Stimulated activated CD8-positive, alpha-beta memory T cell treated with anti-CD3 and anti-CD28 coated beads, Interleukin-4, amount 100 ng/mL, for 1 hour (primary cell): ENCODE measurements at places on chromosomes 3 and 15.

GRCh38 chr3:196321162-196321561 is 3.1 kb upstream of the DYNLT2B start:
- DNase-seq = no peak

DNA sequence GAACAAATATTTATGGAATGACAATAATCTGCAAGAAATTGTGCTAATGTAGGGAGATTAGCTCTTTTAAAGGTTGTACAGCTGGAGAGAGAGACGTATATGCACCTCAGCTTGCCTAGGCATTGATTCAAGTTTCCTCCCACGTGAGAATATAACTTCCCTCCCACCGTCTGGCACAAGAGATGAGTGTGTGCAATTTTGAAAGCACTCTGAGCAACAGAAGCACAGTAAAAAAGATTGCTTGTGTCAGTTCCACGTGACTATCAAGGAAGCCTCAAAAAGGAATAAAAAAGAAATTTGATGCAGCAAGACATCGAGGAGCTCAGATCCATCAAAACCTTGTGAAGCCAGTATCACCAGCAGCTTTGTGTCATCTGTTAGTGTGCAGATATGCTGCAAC is 435.3 kb downstream of the TUSC7 start:
- no peak for DNase-seq

DNA sequence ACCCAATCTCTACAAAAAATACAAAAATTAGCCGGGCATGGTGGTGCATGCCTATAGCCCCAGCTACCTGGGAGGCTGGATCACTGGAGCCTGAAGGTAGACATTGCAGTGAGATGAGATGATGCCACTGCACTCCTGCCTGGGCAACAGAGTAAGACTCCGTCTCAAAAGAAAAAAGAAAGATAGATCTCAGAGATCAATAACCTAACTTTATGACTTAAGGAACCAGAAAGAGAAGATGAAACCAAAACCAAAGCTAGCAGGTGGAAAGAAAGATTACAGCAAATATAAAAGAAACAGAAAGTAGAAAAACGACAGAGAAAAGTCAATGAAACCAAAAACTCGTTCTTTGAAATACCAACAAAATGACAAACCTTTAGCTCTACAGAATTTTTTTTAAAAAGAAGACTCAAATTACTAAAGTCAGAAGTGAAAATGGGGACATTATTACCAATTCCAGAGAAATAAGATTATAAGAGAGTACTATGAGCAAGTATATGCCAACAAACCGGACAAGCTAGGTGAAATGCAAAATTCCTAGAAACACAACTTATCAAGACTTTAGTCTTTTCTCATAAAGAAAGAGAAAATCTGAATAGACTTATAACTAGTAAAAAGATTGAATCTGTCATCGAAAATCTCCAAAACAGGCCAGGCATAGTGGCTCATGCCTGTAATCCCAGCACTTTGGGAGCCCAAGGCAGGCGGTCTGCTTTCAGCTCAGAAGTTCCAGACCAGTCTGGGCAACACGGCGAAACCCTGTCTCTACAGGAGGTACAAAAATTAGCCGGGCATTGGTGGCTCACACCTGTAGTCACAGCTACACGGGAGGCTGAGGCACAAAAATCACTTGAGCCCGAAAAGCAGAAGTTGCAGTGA is 35.0 kb downstream of the ACAP2 start:
- no peak for DNase-seq

DNA sequence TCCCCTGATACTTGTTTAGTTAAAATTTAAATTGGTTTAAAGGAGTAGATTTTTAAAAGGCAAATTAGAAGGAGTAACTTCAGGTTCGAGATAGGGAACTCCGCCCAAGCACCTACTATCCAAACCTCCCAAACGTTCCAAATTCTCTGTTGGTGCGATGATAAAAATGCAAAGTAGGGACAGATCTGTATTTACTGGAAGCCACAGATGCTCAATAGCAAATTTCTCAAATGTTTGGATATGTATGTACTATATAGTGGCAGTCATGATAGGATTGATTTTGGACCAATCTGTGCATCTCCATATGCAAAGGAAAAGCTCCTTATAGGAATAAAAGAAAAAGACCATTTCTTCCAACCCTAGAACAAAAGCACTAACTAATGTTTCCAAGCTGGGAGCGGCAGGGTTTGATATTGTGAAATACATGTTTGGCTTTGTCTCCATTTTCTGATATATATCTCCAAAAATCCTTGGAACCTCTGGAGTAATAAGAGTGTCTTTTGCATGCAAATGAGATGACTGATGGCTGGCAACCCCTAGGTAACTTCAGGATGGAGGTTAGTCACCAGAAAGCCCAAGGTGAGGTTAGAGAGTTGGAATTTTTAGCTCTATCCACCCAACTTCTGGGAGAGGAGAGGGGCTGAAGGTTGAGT is 15.6 kb downstream of the RTP2 start:
- DNase-seq = no peak

DNA sequence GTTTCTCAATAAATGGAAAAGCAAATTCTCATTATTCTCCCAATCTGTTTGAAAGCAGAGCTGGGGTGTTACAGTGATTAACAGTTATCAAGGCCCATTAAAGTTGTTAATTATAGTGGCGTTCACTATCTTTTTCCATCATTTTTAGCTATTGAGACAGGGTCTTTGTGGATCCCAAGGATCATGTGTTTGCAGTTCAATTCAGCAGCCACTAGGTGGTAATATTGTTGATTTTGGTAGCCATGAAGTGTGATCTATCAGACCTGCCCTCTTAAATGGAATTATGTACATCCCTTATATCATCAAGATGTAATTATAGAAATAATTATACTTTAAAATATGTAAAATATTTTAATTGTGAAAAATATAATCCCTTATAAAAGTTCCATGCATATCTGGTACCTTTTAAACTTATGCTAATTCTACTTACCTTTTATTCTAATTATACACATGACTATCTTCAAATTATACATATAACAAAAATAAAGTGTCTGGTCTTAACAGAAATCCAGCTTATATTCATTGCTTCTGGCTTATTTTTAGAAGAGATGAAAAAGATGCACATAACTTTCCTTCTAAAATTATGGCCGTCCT is 126.4 kb downstream of the GREM1 start:
- DNase-seq = no peak

DNA sequence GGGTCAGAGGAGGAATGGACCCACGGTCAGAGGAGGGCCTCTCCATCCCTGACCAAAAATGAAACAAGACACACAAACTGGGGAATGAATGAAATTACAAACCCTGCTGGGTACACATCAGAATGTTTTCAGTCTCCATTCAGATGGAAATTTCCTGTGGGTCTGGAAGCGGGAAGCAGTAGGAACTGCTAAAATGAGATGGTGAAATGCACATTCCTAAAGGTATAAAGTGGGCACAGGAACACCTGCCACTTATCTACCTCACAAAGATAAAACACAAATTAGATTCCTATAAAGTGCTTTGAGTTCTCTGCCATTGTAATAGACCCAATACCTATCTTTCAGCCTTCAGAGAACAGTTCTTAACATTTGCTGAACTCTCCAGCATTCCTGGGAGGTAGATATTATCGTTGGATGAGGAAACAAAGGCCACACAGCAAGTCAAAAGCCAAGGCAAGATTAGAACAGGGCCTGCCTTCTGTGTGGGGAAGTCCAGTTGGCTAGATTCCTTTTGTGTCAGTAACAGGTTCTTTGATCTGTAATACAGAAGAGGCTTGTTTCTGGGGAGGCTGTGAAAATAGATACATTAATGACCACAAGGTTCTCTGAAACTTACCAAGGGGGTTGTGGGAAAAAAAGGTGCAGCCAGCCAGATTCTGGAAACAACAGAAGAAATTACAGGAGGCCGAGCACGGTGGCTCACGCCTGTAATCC is 98.4 kb downstream of the IGF2BP2 start:
- no peak for DNase-seq

DNA sequence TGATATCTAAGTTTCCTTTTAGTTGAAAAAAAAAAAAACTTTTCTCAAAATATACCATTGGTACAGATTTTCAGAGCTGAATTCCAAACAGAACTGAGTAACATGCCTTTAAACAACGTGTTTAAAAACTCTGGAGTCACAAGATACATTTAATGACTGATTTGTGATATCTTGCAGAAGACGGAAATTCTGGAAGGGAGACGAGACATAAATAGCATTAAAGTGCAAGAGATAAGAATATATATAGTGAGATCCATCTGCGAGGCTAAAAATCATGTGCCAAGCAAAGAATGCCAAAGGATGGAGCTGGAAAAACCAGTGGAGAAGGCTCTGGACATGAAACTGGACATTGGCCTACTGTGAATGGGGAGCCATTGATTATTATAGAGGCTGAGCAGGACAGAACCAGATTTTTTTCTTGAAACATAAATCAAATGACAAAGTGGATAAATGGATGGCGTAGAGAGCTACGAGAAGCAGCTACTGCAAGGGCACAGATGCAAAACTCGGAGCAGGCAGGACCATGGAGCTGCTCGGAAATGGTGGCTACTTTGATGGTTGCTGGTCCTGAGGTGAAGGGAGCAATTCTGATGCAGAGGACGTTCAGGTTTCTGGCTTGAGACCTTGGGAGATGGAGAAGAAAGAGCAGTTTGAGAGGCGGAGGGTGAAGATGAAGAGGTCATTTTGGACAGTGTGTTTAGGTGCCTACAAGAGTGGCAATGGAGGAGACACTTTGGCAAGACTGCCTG is 88.8 kb downstream of the CPN2 start:
- DNase-seq = no peak

GRCh38 chr15:27820722-27821121 is 278.4 kb downstream of the OCA2 start:
- no peak for DNase-seq

DNA sequence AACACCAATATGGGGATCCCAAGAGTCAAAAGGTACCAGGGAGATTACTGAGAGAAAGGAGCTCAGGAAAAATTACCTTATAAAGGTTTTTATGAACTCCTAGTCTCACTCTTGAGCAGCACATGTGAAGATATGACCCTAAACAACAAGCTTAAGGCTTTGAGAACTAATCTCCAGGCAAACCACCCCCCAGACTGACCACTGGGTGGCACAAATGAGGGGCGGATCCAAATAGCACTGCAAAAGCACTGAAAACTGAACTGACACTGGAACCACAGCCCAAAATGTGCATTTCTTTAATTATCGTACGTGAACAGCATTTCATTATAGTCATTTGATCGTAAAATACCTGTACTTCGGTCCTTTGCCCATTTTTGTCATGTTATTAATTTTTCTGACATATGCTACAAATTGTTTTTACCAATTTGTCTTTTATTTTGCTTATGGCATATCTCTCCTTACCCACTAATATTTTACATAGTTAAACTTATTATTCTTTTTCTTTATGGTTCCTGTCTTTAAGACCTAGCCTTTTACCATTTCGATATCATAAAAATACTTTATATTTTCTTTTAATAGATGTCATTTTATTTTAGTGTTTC is 31.5 kb upstream of the TFDP2 start:
- peak; percentile 2 for DNase-seq
